ENCODE measurements at places on chromosomes 11 and 22.

GRCh38 chr11:75919525-75919924 lies 104.5 kb downstream of the UVRAG start:
- peak; percentile 29 for DNase-seq

DNA sequence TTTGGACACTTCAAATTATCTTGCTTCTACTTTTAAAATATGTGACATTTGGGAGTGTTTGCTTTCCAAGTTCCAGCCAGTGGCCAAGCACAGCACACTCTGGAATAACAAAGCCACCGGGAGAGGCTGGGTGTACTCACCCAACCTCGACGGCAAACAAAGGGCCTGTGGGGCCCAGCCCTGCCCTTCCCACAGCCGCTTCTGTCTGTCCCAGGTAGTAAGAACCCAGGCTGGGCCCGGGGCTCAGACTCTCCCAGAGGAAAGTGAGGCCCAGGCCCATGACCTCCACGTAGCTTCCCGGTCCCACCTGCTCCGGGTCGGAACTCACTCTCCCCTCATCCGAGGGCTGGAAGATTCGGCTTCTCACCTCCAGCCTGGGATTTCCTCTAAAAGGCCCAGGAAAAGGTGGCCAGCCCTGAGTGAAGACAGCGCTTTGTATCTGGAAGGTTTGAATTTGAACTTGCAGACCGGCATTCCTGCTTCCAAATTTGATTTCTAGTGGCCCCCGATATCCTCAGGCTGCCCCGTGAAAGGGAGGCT lies 93.5 kb downstream of the CELSR1 start:
- DNase-seq: no peak

DNA sequence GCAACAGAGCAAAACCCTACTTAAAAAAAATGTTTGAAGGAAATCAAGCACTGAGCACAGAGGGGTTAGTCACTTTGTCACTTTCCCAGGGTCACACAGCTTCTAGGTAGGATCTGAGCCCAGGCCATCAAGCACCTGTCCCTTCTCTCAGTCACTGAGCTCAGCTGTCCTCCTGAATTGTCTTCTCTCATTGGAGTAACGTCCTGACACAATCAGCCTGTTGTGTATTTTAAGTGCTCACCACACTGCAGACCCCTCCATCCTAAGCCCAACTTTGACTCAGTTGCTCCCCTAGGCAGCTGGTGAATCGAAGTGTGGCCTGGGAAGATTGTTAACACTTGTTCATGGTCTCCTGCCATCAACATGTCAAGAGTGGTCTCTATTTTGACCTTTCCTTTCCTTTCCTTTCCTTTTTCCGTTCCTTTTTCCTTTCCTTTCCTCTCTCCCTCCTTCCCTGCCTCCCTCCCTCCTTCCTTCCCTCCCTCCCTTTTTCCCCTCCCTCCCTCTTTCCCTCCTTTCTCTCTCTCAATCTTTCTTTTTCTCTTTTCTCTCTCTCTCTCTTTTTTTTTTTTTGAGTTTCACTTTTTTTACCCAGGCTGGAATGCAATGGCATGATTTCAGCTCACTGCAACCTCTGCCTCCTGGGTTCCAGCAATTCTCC lies 76.1 kb downstream of the PIWIL3 start:
- no peak for DNase-seq

- no peak for DNase-seq
Measured at GRCh38 chr11:21893565-21893867, 299.4 kb upstream of the ANO5 start.

DNA sequence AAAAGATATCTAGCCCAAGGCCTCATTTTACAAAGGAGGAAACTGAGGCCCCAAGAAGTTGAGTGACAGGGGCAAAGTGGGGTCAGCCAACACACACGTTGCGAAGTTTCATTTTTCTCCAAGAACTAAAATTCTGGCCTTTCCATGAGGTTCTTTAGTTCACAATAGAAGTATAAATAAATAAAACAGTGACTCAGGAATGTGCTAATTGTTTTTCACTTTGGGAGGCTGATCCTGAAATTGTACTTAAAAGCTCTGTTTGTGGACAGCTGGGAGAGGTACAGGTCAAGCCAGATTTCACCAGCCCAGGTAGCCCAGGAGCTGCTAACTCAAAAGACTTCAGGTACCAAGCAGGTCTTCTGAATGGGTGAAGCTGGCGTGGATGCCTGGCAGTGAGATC lies 105.2 kb downstream of the TRAF6 start:
- DNase-seq: no peak

Measured in suppressor macrophage treated with lipopolysaccharide for 1 hour (primary cell).